ENCODE measurements at places on chromosomes 4 and X. TPM values are rescaled to one million over a fixed set of nuclear protein-coding genes. Genes with fewer than 3 reads are reported as not detected.
A peak's percentile ranks its signal among the peaks of the same experiment; 100 is the strongest.

DNA sequence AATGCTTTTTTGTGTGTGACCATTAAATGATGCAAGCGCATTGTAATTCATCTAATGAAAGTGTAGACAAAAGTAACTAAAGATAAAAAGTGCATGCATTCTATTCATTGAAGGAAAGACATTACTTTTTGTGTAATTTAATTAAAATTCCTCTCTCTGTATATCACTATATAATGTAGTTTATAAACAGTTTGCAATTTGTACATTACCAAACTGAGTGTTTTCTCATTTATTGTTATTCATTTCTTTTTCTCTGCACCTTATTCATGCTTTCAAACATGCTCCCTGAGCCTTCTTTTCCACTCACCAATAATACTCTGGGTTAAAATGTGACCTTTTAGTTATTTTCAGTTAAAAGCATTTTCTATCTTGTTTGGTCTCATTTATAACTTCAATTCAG, 713.7 kb upstream of the AADAT start:
- no peak for DNase-seq

FMR1NB gene
- not detected for total RNA-seq

WNK3 gene
- total RNA-seq = not detected

DNA sequence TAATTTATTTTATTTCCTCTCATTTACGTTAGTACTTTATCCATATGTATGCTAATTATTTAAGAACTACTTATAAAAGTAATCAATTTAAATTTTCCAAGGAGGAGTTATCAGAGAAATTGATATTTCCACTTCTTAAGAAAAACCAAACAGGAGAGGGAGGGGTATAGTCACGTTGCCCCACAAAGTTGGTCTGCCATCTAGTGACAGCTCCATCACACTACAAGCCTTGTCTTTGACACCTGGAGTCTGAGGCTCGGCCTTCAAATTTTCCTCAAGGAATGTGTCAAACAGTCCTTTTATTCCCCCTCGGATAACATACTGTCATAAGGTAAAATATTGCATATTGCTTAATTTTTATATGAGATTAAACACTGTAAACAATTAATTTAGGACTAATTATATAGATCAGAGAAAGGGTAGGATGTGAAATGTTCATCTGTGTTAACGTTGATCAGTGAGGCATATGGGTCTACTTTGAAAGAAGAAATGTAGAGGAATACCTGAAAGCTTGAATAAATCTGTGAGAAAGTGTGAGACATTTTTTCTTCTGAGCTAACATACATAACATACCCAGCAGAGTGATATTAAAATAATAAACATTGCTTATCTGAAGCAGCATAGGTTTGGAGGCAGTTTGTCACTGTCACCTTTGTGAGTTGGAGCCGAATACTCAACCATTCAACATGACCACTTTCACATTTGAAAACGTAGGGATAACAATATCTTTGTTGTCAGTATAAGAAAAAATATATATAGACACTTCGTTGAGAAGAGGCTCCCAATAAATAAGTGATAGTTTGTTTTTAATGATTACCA, 114.4 kb downstream of the GLRA3 start:
- peak; percentile 39 for DNase-seq

GRCh38 chrX:115581759-115582615, 21.0 kb downstream of the PLS3 start:
- DNase-seq = no peak

GIMD1 gene
- not detected for total RNA-seq

GRCh38 chr4:154082760-154083535, 294.1 kb upstream of the SFRP2 start:
- DNase-seq = peak; percentile 18

- no peak for DNase-seq
Observed at GRCh38 chrX:16610121-16610621, 39.8 kb upstream of the S100G start.

GPR50 gene
- total RNA-seq = not detected

DNA sequence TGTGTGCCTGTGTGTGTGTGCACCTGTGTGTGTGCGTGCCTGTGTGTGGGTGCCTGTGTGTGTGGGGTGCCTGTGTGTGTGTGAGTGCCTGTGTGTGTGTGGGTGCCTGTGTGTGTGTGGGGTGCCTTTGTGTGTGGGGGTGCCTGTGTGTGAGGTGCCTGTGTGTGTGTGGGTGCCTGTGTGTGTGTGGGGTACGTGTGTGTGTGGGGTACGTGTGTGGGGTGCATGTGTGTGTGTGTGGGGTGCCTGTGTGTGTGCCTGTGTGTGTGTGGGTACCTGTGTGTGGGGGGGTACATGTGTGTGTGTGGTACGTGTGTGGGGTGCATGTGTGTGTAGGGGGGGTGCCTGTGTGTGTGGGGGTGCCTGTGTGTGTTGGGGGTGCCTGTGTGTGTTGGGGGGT, 73.4 kb upstream of the HGFAC start:
- DNase-seq = no peak

DNA sequence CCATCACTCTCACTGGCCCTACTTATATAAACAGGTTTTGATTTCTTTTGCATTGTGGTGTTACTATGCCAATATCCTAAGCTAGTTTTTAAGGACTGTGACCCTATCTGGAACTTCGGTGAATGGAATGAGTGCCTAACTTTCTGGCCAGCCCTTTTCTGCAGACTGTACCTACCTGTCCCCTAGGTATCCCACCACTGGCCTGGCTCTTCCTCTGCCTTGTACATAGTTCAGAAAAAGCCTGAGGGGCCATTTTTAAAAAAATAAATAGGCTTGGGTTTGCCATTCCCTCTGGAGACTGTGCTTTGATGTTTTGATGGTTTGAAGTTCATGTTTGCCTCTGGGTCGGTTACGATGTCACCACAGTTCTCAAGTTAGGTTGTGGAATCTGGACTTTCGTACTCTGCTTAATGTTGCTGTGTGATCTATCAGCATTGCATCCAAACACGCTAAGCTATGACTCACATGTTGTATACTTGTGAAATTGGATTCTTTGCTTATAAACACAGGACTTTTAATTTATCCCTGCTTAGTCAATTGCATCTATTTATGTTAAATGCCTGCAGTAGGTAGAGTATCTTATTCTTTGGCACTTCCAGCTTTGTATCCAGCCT, 182.0 kb downstream of the ANKRD50 start:
- DNase-seq = no peak

DNA sequence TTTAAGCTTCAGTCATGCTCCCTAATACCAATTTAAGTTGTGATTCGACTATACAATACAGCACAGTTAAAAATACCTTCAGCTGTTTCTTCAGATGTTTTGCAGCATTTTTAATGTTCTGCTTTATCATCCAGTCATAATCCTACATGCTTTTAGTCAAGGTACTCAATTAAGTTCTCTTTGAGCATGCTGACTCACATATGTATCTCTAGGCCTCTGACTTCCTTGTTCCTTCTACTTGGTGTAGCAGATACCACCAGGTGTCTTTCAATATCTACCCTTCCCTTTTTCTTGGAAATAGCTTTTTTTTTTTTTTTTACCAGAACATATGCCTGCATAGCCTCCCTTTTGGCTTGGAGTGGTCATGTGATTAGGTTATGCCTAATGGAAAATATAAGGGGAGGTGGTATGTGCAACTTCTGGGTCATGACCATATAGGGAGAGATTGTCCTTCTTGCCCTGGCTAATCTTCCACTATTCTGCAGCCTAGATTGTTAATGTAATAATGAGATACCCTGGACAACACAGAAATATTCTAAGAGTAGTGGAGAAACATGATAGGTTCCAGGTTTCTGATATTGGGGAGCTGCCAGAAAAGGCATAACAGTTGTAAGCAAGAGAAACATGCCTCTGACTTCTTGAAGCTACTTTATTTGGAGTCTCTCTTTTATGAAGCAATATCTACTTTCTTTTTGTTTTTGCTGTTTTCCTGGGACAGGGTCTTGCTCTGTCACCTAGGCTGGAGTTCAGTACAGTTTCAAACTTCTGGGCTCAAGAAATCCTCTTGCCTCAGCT, 737.2 kb upstream of the SLIT2 start:
- no peak for DNase-seq

- DNase-seq = no peak
Observed at GRCh38 chr4:158850800-158851644, 82.2 kb downstream of the FNIP2 start.

GRCh38 chr4:169220447-169220846, 50.3 kb downstream of the SH3RF1 start:
- no peak for DNase-seq

DNA sequence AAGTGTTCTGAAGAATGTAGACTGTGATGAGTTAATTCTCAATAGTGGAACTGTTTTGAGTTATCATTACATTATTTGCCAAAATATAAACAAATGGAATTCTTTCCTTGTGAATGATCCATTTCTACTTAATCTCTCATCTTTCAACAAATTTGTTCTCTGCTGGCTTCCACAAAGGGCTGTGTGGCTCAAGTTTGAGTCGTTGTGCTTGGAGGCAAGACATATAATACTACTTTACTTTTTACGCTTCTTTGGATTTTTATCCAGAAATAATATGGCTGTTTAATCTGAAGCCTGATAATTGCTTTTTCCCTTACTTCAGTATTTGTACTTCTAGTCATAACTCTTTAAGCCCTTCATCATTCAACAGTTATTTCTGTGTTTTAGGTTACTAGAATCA, 169.5 kb downstream of the ARHGAP10 start:
- DNase-seq = no peak

- DNase-seq = no peak
Observed at GRCh38 chr4:184306470-184306869, 88.8 kb upstream of the ENPP6 start.

DNA sequence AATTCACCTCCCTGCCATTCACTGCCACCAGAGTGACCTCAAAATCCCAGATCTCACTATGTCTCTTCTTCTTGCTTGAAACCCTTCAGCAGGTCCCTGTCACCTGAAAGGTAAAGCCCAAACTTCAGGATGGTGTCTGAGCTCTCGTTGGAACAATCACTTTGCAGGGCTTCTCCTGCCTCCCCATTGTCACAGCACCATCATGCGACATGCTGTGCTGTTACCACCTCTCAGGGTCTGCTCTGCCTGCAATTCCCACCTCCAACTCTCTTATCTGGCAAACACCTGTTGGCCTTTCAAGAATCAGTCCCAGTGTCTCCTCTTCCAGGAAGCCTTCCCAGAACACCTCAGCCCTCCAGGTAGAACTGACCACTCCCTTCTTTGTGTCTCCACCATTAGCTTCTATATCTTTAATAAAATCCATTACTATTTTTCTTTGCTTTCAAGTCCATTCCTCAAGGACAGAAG, 46.2 kb downstream of the SEL1L3 start:
- DNase-seq = no peak

DNA sequence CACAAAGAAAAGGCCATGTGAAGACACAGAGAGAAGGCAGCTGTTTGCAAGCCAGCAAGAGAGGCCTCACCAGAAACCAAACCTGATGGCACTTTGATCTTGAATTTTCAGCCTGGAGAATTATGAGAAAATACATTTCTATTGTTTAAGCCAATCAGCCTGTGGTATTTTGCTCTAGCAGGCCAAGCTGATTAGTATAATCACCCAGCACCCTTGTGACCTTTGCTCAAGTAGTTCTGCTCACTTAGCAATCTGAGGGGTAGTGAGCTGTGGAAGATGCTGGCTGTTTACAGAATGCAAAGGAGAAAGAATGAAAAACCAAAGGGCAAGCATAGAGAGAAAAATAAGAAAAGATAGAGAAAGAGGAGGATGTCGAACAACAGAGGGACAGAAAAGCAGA, 396.4 kb upstream of the BOD1L1 start:
- DNase-seq = no peak

DNA sequence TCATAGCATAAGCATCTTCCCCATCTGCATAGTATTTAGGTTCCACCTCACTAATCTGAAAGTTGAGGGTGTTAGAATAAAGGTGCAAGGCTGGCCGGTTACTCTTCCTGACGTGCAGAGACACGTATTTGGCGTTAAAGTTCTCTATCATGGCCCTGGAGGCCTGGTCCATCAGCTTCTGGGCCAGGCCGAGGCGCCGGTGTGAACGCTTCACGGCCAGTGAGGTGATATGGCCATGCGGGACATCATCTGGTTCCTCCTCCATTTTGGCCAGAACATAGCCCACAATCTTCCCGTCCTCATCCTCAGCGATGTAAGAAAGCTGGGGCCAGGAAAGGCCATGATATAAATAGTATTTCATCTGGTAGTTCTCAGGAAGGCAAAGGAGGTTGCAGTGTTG, 425 bp downstream of the NAA11 start:
- DNase-seq = no peak

DNA sequence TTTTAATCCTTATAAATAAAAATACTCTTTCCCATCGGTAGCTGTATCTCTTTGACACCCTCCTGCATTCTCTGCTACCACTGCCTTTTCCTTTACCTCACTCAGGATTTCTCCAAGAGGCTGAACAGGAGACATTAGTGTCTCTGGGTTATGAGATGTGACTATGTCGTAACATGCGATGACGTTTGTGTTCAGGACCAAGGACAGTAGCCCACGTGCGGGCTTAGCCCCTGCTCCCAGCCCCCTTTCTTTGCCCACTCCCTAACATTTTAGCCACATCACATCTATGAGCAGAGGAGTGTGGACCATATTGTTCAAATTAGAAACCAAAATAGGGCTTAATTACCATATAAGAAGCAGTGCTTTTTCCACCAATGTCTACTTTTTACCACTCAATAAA, 369.3 kb downstream of the FBXW7 start:
- no peak for DNase-seq

DNA sequence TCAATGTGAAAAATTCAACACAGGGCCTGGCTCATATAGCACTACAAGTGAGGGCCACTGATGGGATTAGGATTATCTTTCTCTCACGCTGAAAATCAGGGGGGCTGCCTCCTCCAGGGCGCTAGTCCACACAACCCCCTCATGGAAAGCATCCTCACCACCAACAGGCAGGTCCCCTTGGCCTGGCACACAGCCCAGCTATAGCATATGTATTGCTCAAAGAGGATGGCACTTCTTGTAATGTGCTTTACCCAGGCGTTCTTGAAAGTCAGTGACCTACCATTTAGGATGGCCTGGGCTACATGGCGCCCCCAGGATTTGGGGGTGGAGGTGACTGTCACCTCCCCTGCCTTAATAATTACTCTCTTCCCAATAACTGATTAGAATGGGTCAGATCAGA, 71.0 kb upstream of the LSM6 start:
- no peak for DNase-seq

C4orf36 gene
- 1.9 TPM for total RNA-seq

GRCh38 chrX:120111611-120112010, 4.1 kb downstream of the RHOXF1 start:
- DNase-seq = no peak

TCP11X2 gene
- total RNA-seq = not detected

- no peak for DNase-seq
Observed at GRCh38 chr4:188975271-188975670, 836.0 kb downstream of the TRIML1 start.

EVC2 gene
- not detected for total RNA-seq

GRCh38 chrX:72269671-72270251, 7.3 kb downstream of the RPS4X start:
- no peak for DNase-seq

Measured in Calu3 (cell line).